ENCODE measurements at places on chromosomes 5 and 9.

GRCh38 chr5:149418910-149419531 lies 39.9 kb upstream of the IL17B start:
- no peak for DNase-seq

DNA sequence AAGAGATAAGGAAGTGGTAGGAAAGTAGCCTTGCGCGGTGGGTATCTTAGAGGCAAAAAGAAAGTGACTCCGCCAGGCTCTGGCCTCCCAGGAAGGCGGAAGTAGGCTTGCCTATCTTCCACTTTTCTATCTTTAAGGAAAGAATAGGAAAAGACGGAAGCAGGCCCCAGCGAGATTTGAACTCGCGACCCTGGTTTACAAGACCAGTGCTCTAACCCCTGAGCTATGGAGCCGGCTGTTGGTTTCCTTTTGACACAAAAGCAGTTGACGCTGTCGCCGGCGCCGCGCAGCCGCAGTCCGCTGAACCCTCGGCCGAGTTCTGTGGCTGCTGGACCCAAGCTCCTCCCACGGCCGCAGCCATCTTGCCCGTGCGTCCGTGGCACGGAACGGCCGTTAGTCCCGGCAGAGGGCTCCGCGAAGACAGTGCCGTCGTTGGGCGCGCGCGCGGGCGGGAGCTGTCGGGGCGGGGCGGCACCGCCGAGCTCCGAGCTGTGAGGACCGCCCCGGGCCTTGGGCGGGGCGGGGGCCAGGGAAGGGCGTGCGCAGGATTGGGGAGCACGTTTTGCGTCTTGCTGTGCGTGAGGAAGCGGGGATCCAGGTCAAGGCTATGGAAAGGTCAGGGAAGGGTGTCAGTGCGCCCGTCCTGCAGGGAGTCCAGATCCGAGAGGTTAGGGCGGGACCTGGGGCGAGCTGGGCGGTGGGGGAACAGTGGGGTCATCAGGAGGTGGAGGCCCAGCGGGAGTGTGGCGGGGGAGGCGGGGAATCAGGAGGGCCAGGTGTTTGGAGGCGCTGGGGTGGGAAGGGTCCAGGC lies 13.3 kb downstream of the TRIM7 start:
- peak; percentile 98 for DNase-seq

GRCh38 chr5:126251024-126251423 lies 172.2 kb upstream of the GRAMD2B start:
- no peak for DNase-seq

- peak; percentile 17 for DNase-seq
Observed at GRCh38 chr9:120933310-120934055, 6.9 kb upstream of the TRAF1 start.

DNA sequence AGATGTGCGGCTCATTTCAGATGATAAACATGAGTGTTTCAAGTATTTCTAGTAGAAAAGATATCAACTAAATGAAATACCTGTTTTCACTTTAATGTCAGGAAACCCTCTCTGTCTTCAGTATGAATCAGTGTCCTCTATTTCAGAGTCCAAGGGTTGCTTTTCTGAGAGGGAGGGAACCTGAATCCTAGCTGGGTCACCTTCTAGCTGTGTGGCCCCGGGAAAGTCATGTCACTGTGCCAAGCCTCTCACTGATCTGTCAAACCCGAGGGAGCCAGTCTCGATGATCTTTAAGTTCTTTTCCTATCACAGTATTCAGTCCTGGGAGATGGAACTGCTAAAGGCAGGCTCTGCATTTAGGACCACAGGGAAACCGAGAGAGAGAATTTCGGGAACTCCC lies 258.9 kb downstream of the NTRK2 start:
- DNase-seq = no peak

DNA sequence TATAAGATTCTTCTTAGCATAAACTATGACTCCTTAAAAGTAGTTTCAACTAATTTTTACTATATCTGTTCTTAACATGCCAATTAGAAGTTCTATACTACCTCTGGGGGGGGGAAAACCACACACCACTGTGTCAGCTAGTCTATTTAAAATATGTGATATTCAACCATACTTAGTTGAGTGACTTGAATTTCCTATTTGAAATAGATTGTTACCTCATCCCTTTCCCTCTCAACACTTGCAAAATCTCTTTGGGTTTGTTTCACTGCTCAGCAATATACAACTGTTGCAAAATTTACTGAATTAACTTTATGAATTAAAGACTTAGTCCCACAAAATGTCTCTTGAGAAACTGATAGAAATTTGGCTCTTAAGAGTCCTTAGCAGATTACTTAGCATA lies 151.1 kb upstream of the POU5F2 start:
- DNase-seq = no peak

GRCh38 chr5:9104571-9105339 lies 441.1 kb downstream of the SEMA5A start:
- no peak for DNase-seq
